ENCODE measurements at places on chromosomes 2 and 18.

DNA sequence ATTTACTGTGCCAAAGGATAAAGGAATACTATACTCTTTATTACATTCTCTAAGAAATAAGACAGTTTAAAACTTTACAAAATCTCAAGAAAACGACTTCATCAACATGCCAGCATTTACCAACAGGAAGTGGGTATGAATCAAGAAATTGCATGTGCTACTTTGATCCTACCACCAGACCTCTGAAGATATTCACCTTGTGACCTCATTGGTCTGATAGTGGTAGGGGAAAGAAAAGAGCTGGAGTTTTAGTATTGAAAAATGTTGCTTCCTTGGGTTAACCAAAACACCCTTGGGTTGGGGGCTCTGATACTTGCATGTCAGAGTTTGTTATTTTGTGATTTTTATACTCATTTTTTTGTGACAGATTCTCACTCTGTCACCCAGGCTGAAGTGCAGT lies 84.1 kb upstream of the LPIN2 start:
- no peak for DNase-seq

DNA sequence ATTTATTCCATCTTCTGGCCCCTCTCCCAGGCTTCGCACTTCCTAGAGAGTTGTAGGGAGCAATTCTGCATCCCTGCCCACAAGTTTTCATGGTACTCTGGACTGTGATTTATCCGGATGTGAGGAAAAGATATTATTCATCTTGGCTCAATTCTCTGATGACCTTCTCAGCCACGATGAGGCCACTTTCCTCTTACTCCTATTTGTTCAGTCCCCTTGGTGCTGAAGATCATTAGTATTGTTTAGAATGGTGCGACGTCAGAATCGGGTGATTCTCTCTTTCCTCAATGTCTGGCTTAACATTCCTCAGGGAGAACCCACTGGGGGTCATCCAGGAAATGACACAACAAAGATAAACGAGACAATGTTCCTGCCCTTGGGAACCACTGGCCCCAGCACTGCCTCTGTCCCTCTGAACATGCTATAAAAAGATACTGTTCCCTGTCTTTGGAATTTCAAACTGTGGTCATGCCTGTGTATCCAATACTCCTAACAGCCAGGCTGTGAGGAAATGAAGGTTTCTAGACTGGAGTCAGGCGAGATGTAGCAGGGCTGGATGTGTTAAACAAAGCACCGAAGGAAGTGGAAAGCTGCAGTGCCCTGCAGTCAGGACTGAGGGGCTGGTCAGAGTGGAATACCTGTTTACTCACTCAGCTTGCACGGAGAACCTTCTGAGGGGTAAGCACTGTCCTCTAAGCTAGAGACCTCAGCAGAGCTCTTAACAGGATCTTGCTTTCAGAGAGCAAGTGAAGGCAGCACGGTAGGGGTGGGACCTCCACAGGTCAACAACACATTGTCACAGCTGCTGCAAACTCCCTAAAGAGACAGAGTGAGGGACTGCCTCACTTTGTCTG lies 12.9 kb upstream of the GLI2 start:
- DNase-seq: no peak

- no peak for DNase-seq
Observed at GRCh38 chr2:167271932-167272331, 383.7 kb downstream of the XIRP2 start.

- DNase-seq: no peak
Observed at GRCh38 chr2:182066400-182067087, 80.9 kb downstream of the PPP1R1C start.

DNA sequence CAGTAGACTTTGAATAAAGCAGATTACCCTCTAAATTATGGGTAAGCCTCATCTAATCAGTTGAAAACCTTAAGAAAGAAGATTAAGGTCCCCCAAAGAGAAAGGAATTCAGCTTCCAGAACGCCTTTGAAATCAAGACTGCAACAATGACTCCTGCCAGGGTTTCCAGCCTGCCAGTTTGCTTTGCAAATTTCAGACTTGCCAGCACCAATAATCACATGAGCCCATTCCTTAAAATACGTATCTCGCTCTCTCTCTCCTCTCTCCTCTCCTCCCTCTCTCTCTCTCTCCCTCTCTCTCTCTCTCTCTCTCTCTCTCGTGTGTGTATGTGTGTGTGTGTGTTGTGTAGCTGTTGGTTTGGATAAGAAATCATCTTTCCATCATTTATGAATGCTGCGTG lies 184.2 kb downstream of the PDE1A start:
- DNase-seq: no peak

- DNase-seq: no peak
Observed at GRCh38 chr2:123840016-123840415, 185.1 kb upstream of the CNTNAP5 start.

DNA sequence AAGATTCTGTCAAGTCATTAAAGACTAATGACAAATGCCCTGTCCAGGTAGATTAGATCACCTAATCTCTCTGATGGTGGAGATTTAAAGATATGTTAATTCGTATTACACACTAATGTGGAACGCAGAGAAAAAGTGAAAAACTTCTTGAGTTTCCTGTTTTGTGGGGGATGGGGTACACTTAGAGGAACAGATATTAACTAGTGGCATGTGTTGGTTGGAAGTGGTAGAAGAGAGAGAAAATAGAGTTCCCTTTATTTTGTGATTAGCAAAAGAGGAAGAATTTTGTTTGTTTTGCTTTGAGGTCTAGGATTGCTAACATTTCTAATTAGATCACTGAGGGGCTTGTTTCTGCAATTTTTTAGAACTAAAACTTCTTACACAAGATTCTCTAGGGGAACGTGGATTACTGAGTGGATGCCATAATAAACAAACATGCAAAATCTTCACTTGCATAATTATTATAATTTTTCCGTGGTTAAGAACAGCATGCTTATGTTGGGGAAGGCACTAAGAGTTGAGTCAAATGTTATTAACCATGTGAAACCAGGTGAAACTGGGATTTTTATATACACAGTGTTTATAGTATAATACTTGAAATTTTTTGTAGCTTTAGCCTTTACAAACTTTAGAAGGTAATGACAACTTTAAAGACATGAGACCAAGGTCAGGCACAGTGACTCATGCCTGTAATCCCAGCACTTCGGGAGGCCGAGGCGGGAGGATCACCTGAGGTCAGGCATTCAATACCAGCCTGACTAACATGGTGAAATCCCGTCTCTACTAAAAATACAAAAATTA lies 97.4 kb upstream of the STK17B start:
- DNase-seq: no peak

GRCh38 chr2:235493402-235493774 lies 455 bp upstream of the AGAP1 start:
- no peak for DNase-seq

- DNase-seq: no peak
Observed at GRCh38 chr18:67608615-67609273, 92.2 kb upstream of the DSEL start.

DNA sequence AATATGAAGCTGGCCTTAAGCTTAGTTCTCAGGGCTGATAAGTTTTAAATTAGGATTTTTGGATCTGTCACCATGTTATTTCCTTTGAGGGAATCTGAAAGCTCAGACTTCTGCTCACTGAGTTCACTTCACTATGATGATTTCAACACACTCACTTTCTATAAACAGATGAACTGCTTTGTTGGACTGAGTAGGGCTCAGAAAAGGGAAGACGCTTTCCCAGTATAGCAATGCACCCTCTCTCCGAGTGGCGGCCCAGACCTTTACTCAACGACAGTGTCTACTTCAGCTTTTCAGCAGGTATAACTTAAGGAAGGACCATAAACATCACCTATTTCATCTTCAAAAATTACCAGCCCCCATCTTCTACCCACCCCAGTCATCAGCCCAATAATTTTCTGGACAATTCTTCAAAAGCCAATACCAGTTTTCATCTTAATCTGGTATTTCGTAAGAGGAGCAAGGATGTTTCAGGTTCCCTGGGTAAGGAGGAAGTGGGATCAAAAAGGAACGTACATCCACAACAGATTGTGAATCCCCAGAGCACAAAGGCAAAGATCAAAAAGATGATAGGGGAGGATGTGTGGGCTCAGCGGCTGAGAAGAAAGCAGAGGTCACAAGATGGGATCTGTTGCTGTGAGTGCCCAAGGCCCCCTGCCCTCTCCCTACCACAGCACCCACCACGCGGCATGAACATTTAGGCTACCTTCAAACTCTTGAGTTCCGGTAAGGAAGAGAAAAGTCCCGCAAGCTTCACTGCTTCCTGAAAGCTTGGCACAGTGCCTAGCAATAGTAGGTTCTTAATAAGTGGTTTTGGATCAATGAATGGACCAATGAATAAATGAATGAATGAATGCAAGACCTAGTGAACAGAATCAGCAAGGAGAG lies 41.9 kb downstream of the LPIN2 start:
- DNase-seq: no peak

DNA sequence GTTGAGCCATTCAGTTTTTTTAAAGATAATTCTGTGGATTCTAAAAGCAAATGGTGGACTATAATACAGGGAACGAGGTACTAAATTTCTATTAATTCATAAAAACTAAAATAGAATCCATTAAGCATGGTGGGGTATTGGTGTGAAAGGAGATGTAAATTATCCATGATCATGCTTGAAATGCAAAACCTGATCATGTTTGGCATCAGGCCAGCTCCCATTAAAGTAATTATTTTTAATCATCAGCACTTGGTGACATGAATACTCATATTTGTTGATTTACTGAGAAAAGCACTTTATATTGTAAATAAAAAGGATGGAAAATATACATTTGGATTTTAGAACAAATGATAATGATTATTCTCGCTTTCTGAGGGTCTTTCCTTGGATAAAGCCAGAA lies 232.3 kb upstream of the MEIS1 start:
- DNase-seq: no peak

- DNase-seq: no peak
Observed at GRCh38 chr2:239164335-239164871, 236.4 kb downstream of the HDAC4 start.

- no peak for DNase-seq
Observed at GRCh38 chr2:109270505-109271312, 141.7 kb downstream of the SH3RF3 start.

DNA sequence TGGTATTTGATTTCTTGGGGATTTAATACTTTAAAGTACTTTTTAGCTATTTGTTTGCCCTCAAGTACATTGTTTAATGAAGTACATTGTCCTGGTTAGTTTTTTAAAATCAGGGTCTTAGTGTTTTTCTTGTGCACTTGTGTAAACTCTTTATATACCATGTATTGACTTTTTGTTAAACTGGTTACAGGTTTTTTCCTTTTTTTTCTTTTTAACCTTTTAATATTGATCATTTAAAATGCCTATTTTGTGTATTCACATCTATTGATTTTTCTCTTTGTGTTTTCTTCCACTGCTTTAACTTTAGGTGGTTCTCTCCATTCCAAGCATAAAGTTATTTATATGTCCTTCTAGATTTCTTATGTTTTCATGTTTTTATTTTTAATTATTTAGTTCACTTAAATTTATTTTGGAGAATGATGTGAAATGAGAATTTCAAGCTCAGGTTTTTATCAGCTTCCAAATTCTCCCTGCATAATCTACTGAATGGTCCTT lies 84.5 kb upstream of the MYCN start:
- DNase-seq: no peak

- DNase-seq: no peak
Observed at GRCh38 chr2:49261781-49262180, 107.5 kb upstream of the FSHR start.

GRCh38 chr2:109009920-109010610 lies 21.0 kb upstream of the EDAR start:
- no peak for DNase-seq

GRCh38 chr2:132599556-132599955 lies 70.4 kb downstream of the LYPD1 start:
- DNase-seq: no peak

DNA sequence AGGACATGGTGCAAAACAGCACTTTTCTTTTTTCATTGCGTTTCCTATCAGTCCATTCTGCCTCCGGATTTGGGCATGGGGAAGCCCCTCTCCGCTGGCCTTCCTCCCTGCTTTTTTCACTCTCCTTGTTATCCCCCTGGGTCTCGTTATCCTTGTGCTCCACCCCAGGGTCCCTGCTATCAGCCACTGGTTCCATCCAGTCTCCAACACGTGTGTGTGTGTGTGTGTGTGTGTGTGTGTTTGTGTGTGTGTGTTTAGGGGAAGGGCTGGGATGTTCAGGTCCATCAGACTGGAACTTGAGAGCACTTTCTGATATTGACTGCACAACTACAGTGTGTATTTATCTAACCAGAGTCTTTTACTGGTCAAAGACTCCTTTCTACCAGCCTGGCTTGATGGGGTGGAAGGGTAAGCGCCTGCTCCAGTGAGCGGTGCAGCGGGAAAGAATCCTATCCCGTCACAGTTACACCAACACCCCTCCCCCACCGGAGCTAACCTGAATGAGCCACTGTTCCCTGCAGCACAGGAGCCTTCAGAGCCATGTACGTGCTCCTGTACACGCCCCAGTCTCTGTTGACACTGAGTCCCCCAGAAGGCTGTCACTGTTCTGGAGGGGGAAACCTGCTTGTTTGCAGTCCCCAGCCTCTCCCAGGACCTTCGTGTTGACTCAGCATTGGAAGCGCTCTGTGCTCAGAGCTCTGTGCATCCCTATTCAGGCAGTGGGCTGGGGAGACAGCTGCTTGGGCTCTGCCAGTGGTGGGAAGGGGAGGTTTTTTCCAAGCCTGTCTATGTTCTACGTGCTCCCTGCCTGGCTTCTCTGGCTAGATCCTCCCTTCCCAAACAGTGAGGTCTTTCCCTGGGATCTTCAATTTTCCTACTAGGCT lies 4.6 kb downstream of the INHA start:
- DNase-seq: no peak

DNA sequence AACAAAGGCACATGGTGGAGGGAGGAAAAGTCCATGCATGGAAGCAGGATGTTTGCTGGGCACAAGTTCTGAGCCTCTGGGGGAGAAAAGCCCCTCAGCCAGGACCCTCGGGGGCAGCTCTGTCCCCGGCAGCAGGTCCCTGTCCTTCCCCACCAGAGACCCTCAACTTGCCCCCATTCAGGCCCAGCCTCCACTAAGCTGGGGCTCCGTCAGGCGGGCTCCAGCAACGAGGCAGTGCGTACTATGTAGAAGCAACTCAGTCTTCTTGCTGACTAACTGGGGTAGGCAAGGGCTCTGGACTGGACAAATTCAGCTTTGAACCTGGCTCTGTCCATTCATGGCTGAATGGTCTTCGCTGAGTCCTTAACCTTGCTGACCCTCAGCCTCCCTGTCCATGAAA lies 23.0 kb downstream of the CFAP65 start:
- no peak for DNase-seq

GRCh38 chr2:111171337-111171930 lies 50.7 kb downstream of the BCL2L11 start:
- no peak for DNase-seq

Measured in left ventricle myocardium superior (tissue), 1 donor.